ENCODE measurements at places on chromosomes 7 and 10.

DNA sequence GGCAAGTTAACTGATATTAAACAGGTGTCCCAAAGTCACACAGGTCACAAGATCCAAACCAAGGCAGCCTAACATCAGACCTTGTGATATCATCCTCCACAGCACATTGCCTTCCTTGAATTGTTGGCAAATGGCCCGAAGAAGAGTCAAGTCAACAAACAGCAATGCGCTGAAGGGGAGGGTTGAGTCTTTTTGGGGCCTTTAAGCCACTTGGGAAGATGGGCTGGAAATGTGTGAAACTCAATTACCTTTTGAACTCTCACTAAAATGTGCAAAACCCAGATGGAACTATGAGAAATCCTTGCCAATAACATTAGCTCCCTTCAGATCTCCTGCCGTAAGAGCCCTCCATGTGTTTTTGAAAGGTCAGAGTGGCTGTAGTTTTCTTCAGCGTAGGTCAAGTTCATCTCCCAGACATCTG, 47.9 kb upstream of the STK17A start:
- no peak for DNase-seq

DNA sequence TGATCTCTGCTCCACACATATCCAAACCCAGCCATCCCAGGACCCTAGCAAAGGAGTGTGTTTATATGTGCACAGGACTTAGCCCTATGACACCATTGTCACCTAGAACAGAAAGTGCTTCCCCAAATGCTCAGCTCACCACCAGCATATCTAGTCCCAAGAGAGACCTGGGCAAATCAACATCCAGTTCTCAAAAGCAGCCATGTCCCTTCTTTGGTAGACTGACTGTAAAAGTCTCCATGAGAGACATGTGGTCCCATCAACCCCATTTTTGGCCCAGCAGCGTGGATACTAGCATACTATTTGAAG, 20.9 kb upstream of the ARHGAP22 start:
- DNase-seq: no peak

DNA sequence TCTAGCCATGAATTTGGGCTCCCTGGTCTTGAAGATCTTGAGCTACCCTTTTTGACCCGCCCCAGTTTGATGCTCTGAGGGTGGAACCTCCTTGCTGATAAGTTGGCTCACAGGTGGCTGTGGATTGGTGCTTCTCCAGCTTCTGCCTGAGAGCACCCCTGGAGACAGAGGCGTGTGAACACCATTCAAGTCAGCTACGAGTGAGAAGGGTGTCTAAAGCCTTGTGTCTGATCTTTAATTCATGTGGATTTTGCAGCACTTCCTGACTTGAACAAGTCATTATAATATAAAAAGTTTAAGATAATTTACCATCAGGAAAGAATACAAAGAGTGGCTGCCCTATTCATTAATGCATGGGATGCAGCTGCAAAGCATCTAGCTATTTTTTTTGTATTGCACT, 37.7 kb upstream of the GOLGA7B start:
- no peak for DNase-seq

GRCh38 chr7:157769086-157769485, 432.3 kb downstream of the DNAJB6 start:
- no peak for DNase-seq

- DNase-seq: peak; percentile 28
Measured at GRCh38 chr7:46557295-46557711, 636.2 kb upstream of the IGFBP3 start.

DNA sequence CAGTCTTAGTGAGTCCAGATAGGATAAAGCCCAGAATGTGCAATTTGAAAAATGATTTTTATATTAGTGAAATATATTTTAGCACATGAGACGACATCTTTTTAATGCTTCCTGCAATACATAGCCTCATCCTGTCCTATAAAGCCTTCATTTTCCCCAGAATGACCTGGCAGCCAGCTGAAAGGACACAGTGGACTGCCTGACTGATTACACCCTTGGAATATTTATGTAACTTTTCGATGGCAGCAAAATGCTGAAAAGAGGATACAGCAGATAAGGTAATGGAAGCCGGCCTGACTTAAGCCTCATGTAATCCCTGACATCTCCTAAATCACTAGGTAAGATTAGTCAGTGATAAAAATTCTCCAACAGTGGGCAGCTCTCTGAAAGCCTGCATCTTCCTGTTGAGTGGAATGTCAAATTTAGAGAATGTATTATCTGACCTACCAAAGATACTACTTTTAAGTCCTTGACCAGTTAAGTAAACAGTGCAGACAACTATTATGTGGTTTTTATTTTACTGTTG, 210.7 kb upstream of the STEAP1 start:
- no peak for DNase-seq

DNA sequence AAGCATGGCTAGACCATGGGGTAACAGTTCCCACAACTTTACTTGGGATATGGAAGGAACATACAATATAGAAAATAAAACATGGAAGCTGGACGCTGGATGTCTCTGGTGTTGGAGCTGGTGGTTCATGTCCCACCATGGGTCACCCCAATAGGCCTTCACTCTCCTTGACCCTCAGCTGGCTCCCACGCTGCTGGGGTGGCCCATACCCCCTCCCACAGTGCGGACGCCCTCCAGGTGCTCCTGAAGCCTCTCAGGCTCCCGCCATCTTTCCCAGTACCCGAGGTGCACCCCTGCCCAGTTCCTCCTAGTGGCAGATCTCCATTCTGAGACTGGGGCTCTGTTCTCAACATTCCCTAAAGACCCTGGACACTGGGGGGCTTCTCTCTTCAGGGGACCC, 5.8 kb upstream of the CPA1 start:
- no peak for DNase-seq

GRCh38 chr7:102178410-102178809, 108.3 kb upstream of the SH2B2 start:
- DNase-seq: no peak

- no peak for DNase-seq
Measured at GRCh38 chr10:91901784-91902677, 7.3 kb downstream of the FGFBP3 start.

GRCh38 chr7:106618480-106618879, 42.5 kb downstream of the CCDC71L start:
- DNase-seq: no peak

GRCh38 chr10:117646718-117647117, 104.2 kb downstream of the EMX2 start:
- no peak for DNase-seq

DNA sequence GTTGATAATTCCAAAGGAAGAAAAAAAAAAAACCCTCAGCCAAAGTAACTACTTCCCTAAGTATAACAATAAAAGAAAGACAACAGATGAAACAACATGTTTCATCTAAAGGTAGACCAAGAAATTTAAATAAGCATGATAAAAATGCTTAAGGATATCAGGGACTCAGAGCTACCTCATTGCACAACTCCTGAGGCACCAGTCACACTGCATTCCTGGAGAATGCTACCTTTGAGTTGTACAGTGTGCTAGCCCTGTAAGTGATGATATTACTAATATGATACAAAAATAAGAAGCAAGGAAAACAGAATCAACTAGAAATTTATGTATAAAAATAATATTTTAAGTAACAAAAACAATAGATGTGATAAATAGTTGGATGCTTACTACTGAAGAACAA, 29.5 kb upstream of the C7orf33 start:
- no peak for DNase-seq

GRCh38 chr7:99242682-99243081, 30.0 kb upstream of the MYH16 start:
- no peak for DNase-seq

DNA sequence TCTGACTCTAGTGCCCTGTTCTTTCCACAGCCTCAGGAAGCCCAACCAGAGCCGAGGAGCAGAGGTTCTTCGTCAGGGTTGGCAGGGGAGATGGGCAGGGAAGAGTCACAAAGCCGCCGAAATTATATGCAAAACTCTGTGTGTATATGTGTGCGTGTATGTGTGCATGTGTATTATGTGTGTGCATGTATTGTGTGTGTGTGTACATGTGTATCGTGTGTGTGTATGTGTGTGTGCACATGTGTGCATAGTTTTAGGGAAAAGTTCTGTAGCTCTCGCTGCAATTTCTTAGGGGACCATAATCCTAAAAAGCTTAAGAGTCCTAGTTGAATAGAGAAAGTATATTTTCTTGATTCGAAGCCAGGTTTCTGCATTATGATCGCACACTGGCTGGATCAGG, 17.0 kb downstream of the DNAJB12 start:
- no peak for DNase-seq

- no peak for DNase-seq
Measured at GRCh38 chr10:47051741-47052238, 140.6 kb downstream of the PTPN20 start.

DNA sequence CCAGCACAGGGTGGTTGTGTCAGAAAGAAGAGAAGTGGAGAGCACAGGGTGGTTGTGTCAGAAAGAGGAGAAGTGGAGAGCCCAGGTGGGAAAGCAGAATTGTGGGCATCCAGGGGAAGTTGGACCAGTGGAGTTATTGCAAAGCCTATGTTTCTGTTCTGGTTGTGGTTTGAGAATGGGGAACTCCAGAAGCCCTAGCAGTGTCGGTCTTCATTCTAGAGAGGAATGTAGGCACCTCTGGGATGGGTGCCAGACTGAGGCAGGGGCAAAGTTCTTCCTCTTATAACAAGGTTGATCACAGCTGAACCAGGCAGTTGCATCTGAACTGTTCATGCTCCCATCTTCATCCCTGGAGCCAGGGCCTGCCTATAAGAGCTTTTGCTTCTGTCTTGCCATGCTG, 954 bp downstream of the FSCN3 start:
- no peak for DNase-seq

DNA sequence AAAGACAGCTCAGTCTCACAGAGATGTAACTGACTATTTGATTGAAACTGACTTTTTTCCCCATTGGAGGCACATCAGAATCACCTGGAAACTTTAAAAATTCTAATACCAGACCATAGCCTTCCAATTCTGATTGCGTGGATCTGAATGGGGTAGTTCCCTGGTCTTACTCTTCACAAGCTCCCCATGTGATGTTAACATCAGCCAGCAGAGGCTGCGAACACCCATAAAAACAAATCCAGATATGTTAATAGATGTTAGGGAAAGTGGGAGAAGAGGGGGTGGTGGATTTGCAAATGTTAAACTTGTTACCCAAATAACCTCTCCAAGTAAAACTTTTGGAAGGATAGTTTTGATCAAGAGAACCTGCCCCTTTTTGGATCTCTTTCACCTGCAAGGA, 1133.4 kb downstream of the CNTNAP2 start:
- DNase-seq: no peak

GRCh38 chr7:68269405-68269804, 1272.8 kb downstream of the TYW1 start:
- DNase-seq: peak; percentile 15

DNA sequence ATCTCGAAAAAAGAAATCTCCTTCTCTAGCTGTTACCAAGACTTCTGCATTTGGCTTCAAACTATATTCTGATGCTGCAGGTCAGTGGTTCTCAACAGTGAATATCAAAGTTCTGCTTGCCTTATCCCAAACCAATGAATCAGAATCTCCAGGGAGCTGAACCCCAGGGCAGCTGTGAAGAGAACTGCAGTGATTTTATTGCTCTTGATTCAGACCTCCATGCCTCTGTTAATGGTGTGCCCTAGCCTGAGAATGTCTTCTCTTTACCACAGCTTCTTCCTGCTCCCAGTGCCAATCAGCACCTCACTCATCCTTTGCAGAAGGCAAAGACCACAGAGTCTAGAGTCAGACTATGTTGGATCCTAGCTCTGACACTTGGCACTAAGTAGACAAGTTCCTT, 46.2 kb upstream of the MRLN start:
- DNase-seq: no peak

- no peak for DNase-seq
Measured at GRCh38 chr10:3971713-3972112, 186.7 kb upstream of the KLF6 start.

DNA sequence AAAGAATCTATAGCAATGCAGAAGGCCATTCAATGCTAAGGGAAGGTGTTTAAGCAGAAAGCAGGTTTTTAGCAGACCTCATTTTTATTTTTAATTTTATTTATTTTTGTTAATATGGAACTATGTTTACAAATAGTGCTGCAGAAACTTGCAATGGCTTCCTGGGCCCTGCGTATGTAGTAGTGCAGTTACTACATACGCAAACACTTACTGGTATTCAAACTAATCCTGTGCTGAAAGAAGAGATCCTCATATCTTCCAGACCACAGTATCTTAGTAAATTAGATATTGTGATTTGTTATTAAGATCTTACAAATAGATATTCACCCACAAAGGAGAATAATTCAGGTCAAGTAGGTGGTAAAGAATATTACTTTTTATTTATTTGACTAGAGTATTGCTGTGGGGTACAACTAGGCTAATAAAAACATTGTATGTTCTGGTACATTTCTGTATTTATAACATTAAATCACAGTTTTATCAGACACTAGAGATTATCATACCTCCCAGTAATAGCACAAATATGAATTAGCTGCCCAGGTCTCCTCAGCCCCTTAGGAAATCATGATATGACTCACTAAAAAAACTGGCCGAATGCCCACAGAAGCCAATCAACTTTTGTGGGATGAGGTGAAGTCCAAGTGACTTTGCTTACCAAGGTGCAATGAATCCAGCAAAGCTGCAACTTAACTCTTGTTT, 57.6 kb downstream of the RNLS start:
- DNase-seq: no peak

- no peak for DNase-seq
Measured at GRCh38 chr10:124240839-124241291, 147.5 kb upstream of the CHST15 start.

- no peak for DNase-seq
Measured at GRCh38 chr7:117225536-117225935, 97.3 kb downstream of the WNT2 start.

DNA sequence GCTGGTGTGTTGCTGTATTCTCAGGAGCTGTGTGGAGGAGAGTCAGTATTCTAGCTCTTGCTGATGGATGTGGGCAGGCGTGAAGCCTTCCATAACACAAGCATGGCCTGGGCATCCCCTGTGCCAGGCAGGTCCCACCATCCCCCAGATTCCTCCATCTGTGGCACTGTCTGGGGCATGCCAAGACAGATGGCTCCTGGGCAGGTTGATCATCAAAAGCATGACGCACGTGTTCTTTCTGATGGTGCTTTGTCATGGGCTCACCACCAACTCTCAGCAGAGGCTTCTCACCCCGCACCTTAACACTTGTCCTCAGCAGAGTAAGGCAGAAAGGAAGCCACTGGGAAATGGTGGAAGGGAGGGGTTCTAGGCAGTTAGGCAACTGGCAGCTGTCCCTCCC, 364.3 kb downstream of the PLXNA4 start:
- no peak for DNase-seq

GRCh38 chr7:19403691-19404090, 258.5 kb upstream of the FERD3L start:
- DNase-seq: no peak

DNA sequence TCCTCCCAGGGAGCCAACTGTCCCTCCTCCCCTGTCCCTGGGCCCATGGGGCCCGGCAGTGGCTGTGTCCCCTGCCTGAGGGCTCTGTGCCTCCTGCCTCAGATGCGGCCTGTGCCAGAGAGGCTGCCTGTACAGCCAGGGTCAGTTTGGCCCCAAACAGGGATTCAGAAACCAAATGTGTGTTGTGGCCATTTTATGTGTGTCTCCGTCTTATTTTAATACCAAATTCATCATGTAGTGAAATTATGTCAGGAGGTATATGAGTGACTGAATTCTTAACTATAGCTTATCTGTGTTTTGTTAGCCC, 114.8 kb downstream of the NT5C2 start:
- DNase-seq: no peak

All from NCI-H1092 treated with DMSO at 0.1 percent for 48 hours (cell line).